HFFc6 (cell line): ENCODE measurements at places on chromosomes 2 and 18. TPM values are rescaled to one million over a fixed set of nuclear protein-coding genes. Genes with fewer than 3 reads are reported as not detected.
A peak's percentile ranks its signal among the peaks of the same experiment; 100 is the strongest.

The GAD1 gene
- total RNA-seq = not detected in 2 replicates

The FAM110C gene
- total RNA-seq = not detected in 3 replicates

The CFAP65 gene
- not detected in 2 replicates for total RNA-seq

The INHBB gene
- 0.24 to 1.2 TPM (median 0.46 TPM) in 3 replicates for total RNA-seq

The MATN3 gene
- 0.69 to 1.4 TPM (median 1.4 TPM) in 3 replicates for total RNA-seq

The PDE11A gene
- 1.5 to 3.6 TPM (median 3.1 TPM) in 3 replicates for total RNA-seq

The LTBP1 gene
- total RNA-seq = 221 to 348 TPM (median 232 TPM) in 3 replicates

The MYCN gene
- total RNA-seq = not detected in 3 replicates

DNA sequence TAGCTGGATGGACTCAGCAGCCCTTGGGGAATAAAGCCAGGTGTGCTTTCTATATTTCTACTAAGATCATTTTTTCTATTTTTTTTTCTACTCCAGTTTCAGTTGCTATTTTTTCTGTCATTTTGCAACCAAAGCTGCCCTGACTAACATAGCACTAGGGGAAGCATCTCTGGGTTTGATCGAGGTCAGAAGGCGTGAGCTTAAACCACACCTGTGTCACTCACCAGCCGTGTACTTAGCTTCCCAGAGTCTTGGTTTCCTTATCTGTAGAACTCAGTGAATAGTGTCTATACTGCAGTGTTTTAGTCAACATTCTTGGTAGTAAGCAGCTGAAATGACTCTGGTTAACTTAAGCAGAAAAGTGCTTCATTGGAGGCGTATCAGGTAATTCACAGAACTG is 489.6 kb upstream of the SPRED2 start:
- H3K36me3 ChIP-seq = no peaks in the 10 kb centered on the region
- no peak for DNase-seq
- H3K4me3 ChIP-seq = no peak overlapping the region
- H3K27ac ChIP-seq = no peak overlapping the region
- no peaks in the 10 kb centered on the region for H3K4me1 ChIP-seq

DNA sequence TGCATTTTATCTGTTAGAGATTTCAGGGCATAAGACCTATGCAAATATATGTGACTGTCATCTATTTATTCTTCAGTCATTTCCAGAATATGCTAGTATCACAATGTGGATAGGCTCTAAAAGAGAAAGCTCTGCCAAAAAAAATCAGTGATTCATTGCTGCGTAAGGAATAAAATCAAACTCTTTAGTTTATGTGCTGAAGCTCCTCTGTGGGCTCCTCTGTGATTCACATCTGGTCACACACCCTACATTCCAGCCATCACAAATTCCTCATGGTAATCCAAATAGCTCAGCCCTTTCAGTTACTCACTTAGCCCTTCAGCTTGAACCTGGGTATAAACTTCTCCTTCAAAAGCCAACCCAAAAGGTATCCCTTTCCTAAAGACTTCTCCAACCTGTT is 21.4 kb downstream of the DLGAP1 start:
- H3K27me3 ChIP-seq = no peaks in the 10 kb centered on the region
- no peaks in the 10 kb centered on the region for H3K36me3 ChIP-seq
- no peaks in the 10 kb centered on the region for H3K4me1 ChIP-seq
- DNase-seq = no peak

DNA sequence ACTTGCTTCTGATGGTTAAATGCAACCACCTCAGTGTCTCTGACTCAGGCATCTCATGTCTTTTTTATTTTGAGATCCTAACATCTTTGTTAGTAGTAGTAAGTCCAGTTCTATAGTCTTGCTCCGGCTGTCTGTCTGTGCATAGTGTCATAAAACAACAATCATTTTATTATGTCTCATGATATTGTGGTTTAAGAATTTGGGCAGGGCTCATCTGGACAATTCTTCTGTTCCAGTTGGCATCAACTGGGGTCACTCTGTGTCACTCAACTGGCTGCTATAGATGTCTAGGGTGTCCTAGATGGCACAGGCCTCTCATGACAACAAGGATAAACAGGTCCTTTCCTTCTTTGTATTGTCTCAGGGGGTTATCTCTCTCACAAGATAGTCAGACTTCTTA is 299.6 kb upstream of the ZNF521 start:
- H3K4me1 ChIP-seq = peaks cover 57% of the 10 kb centered on the region
- no peak for DNase-seq
- no peaks in the 10 kb centered on the region for H3K27me3 ChIP-seq
- no peaks in the 10 kb centered on the region; the same call in 1 of the 2 replicates for H3K36me3 ChIP-seq
- peak overlapping the region; percentile 94 for H3K27ac ChIP-seq

DNA sequence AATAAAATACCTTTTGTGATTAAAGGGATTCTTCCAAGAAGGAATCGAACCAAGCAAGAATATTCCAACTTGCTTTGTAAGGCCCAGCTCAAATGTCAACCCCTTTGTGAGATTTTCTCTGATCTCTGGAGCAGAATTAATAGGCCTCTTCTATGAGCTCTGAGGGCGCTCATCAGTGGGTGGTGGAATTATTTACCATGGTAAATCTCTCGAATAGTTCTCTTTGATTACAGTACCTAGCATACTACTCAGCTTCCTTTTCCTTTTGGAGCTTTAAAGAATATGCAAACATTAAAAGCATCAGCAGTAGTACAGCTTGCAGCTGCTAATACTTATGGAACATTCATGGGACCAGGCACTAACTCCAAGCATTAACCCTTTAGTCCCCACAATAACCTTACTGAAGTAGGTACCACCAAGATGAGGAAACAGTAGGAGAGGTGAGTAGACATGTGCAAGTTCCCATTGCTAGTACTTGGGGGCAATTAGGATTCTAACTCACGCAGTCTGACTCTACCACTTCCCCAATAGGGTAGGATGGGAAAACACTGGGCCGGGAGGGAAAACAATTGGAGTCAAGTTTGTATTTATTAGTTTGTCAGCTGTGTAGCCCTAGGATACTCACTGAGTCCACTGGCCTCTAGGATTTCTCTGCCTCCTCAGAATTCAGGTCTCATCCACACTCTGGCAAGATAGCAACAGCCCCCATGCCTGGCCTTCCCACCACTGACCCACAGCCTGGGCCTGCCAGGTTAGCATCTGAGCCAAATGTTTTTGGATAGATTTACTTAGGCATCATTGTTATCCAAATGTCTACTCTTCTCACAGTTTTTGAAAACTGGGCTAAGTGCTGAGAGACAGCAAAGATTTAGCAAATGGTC is 21.7 kb downstream of the ADD2 start:
- H3K4me3 ChIP-seq = no peak overlapping the region
- peaks cover 17% of the 10 kb centered on the region for H3K27me3 ChIP-seq
- H3K4me1 ChIP-seq = no peaks in the 10 kb centered on the region
- DNase-seq = no peak

DNA sequence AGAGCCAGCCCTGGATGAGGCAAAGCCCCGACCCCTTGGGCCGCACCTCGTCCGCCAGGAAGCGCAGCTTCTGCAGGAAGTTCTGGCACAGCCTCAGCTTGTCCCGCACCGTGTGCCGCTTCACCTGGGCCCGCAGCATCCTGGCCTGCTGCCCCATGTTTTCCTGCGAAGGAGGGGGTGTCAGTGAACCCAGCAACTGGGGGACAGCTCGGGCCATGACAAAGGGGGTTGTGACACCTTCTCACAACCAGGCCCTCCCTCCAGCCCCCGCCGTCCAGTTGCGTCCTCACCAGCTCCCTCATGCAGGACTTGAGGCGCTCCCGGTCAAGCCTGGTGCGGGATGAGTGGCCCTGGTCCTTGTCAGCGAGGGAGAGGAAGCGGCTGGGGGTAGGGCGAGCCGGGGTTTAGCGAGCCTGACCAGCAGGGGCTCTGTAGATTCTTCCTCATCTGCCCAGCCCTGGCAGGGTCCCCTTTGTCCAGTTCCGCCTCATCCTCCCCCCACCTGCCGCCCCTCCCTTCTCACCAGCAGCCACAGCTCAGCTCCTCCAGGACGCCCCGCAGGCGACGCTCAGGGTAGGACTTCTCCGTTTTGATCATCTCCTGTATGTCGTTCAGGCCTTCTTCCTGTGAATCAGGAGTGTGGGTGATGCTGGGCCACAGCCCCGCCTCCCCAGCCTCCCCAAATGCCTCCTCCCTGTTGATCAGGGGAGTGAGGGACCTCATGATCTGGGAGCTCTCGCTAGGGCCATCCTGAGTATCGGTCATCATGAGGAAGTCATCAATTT is 606 bp downstream of the OTOF start:
- no peak for DNase-seq
- no peak overlapping the region for H3K4me3 ChIP-seq
- peaks cover 9% of the 10 kb centered on the region; the same call in 1 of the 2 replicates for H3K4me1 ChIP-seq
- H3K27ac ChIP-seq = peak overlapping the region; percentile 36; the same call in 1 of the 2 replicates
- no peaks in the 10 kb centered on the region for H3K36me3 ChIP-seq

DNA sequence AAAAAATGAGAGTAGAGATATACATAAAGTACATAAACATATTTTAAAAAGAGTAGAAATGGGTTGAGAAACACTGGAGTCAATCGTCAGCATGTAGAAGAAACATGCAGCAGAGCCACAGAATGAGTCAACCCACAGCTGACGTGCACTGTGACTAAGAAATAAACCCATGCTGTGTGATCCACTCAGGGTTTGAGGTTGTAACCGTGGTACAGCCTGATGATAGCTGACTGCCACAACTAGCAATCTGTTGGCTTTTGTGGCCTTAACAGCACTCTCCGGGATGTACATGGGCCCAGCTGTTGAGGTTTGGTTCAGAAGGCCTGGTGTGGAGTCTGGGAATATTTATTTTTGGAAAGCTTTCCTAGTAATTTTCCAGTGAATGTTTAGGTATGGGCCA is 554.4 kb upstream of the MEX3C start:
- no peak for DNase-seq
- no peak overlapping the region for H3K4me3 ChIP-seq
- H3K4me1 ChIP-seq = no peaks in the 10 kb centered on the region
- no peak overlapping the region for H3K27ac ChIP-seq

DNA sequence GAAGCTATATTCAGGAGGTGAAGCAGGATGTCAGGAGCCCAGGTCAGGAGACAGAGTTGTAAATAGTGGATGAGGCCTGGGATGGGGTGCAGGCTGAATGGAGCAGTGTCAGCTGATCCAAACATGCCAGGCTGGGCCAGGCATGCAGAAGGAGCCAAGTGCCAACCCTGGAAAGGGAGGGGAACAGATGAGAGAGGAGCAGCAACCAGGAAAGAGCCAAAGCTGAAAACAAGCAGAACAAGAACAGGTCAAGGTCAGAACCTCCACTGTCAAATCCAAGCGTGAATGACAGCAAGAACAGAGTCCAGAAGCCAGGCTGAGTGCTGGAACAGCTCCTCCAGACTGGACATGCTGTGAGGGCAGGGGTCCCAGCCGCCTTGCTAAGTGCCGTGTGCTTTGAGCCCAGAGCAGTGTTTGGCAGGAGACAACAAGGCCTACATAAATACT is 49.2 kb upstream of the PPP1CB start:
- no peak overlapping the region for H3K27ac ChIP-seq
- no peak for DNase-seq
- no peak overlapping the region for H3K4me3 ChIP-seq
- H3K4me1 ChIP-seq = no peaks in the 10 kb centered on the region
- peaks cover 9% of the 10 kb centered on the region for H3K27me3 ChIP-seq

DNA sequence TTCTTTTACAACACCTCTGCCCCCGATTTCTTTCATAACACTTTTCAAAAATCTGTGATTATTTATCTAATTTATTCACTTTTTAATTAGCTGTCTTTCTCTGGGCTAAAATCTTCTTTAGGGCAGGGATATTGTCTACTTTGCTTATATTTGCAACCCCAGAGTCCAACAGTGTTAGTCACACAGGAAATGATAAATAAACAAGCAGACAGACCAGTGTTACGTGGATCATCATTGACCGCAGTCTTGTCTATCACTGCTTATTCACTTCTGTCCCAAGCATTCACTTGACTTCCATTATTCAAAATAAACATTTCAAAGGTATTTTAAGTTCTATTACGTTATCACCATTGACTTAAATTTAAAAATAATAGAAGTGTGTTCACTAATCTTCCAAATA is 237.6 kb upstream of the UBE2E3 start:
- no peak for DNase-seq
- H3K27me3 ChIP-seq = no peaks in the 10 kb centered on the region
- no peak overlapping the region for H3K4me3 ChIP-seq
- H3K27ac ChIP-seq = no peak overlapping the region
- no peaks in the 10 kb centered on the region for H3K36me3 ChIP-seq

DNA sequence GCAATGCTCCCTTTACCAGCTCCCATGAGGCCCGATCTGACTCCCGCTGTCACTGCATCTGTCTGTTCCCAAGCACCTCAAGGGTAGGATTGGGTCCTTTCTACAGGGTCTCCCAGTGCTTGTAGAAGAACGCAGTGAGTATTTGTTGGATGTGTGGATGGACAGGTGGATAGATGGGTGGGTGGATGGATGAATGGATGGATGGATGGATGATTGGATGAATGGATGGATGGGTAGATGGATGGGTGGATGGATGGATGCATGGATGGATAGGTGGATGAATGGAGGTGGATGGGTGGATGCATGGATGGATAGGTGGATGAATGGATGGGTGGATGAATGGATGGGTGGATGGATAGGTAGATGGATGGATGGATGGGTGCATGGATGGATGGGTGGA is 91.6 kb downstream of the HS1BP3 start:
- no peak overlapping the region for H3K27ac ChIP-seq
- peaks cover 8% of the 10 kb centered on the region for H3K27me3 ChIP-seq
- DNase-seq = no peak
- peaks cover 40% of the 10 kb centered on the region for H3K4me1 ChIP-seq
- H3K36me3 ChIP-seq = no peaks in the 10 kb centered on the region

- no peak overlapping the region for H3K27ac ChIP-seq
- no peak for DNase-seq
- H3K27me3 ChIP-seq = peaks cover 4% of the 10 kb centered on the region
- H3K4me1 ChIP-seq = peaks cover 58% of the 10 kb centered on the region
- H3K36me3 ChIP-seq = no peaks in the 10 kb centered on the region
These were observed 92.2 kb upstream of the MBOAT2 start for GRCh38 chr2:9095690-9096089.

DNA sequence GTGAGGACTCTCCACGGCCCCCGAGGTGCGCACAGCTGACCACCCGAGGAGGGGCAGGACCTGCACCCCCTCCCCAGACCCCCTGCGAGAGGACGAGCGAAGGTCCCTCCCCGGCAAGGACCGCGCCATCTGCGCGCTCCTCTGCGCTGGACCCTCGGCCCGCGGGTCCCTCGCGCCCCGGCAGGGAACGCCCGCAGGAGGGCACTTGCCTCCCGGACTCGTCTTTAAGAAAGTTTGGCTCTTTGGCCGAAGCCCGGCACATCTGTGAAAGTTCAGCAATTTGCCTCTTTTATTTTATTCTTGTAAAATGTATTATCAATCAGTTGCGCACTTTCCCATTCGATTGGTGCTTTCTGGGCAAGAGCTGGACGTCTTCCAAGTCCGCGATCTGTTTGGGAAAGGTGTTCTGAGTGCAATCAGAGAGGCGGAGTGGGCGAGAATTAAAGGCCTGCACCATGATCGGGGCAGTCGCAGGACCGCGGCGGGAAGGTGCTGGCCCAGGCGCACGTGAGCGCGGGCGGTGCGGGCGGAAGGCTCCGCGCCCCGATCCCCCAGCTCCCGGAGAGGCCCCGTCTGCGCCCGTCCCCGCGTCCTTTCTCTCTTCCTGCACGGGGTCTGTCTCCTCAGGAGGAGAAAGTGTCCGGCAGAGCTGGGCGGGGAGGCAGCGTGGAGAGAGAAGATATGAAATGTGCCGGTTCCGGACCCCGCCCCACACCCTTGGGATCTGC is 1.6 kb upstream of the ALKAL2 start:
- peak overlapping the region; percentile 88 for H3K4me3 ChIP-seq
- no peak for DNase-seq
- H3K36me3 ChIP-seq = no peaks in the 10 kb centered on the region
- H3K4me1 ChIP-seq = peaks cover 27% of the 10 kb centered on the region
- H3K27me3 ChIP-seq = peaks cover 10% of the 10 kb centered on the region
- no peak overlapping the region for H3K27ac ChIP-seq
